Dorsolateral prefrontal cortex (tissue), 122 donors: ENCODE measurements at places on chromosomes 2 and 18. TPM values are rescaled to one million over a fixed set of nuclear protein-coding genes. Genes with fewer than 3 reads are reported as not detected.

- DNase-seq: no peak
Observed at GRCh38 chr2:65425276-65425675, 7.1 kb downstream of the SPRED2 start.

DNA sequence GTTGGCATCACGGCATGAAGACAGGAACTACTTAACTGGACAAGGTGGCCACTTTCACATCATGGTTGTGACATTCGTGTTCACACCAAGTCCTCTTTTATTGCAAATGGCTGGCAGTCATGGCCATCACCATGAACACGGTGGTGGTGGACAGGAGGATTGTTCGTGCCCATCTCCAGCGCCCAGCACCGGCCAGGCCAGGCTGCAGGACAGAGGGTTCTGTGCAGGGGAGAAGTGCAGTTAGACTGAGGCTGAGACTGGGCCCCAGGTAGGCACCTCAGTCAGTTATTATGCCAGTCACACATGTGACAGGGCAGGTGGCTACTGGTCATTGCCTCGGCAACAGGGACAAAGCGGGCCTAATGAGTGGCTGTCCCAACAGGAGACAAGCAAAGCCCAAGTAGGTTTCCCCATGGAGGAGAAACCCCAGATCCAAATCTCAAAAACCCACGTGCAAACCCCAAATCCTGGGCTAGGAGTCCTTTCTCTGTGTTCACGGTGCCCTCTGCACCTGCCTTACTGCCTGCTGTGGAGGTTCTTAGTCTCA is 468.1 kb upstream of the MYT1L start:
- no peak for DNase-seq

GRCh38 chr2:10054424-10054823 is 11.1 kb downstream of the KLF11 start:
- no peak for DNase-seq

Gene RHBDD1
- 50.3 TPM for total RNA-seq

Gene DHRS9
- 2.4 TPM for total RNA-seq
